Activated T-cell treated with anti-CD3 and anti-CD28 coated beads, Interleukin-2, amount 50 U/mL, for 1 hour (primary cell): ENCODE measurements at places on chromosomes 11 and 22.

DNA sequence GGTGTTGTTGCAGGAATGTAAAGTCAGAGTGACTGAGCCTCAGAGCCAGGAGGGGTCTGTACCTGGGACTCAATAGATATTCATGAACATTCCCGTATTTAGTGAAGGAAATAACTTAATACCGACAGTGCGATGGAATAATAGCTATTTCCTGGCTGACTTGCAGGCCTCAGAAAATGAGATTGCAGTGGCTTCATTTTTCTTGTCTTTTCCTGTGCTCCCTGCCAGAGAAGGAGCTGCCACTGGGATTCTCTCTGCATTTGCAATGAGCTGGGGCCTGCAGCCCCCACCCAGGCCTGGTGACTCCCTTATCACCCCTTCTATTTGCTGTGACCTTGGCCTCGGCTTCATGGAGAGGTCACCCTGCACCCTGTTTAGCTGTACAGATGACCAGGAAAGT lies 173.4 kb downstream of the MIAT start:
- DNase-seq = no peak

GRCh38 chr11:75268626-75269366 lies 28.2 kb downstream of the TPBGL start:
- DNase-seq = no peak

DNA sequence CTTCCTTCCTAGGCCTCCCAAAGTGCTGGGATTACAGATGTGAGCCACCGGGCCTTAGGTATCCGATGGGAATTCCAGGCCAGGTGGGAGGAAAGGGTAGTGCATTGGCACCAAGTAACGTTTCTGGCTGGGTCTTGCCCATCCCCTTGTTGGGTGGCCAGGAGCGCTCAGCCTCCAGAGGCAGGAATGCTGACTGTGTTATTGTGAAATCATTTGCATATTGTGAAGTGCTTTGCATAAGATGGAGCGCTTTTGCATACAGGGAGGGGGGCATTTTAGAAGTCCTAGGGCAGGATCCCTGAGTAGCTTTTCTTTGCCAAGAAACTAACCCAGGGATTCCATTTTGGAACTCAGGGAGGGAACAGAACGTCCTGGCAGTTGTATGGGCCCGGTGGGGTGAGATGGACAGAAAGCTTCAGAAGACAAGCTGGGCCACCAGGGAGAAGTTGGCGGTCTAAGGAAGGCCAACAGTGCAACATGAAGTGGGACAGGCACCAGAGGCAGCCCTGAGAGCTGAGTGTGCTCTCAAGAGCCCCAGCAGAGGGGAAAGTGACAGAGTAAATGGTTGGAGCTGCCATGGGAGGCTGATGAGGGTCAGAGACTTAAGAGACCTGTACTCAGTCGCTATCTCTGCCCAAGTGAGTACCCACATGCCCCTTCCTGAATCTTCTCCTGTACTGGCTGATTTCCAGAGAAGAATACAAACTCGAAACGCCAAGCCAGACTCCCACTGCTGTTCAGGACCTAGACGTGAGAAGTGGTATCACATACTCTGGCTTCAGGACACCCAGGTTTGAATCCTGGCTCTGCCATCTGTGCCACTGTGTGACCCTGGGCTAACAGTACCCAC lies 1.3 kb upstream of the SLC39A13 start:
- no peak for DNase-seq

- no peak for DNase-seq
These were observed 82.5 kb downstream of the ZNF280B start for GRCh38 chr22:22425783-22426624.

DNA sequence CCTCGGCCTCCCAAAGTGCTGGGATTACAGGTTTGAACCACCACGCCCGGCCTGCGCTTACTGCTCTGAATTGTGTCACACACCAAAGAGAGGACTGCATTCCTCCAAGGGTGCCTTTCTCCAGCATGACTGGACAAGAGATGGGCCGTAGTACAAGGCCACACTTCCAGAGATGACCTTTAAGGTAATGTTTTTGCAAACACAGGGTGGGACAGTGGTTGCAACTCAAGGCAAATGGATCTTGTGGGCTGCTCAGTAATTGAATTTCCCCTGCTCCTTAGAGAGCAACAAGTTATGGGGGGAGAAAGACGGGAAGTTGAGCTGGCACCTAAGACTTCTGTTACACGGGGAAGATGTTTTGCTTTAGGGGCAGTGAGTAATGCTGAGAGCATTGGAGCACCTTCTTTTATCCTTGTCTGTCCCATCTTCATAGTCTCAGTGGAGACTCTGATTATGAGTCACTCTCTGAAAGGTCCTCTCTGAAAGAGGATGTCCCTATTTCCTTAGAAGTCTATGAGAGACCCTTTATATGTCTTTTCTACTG lies 66.3 kb downstream of the C11orf91 start:
- DNase-seq = no peak

- DNase-seq = no peak
These were observed 680.9 kb upstream of the ANO5 start for GRCh38 chr11:21511835-21512440.

- DNase-seq = no peak
These were observed 34.9 kb downstream of the TBC1D22A start for GRCh38 chr22:46797355-46797754.

DNA sequence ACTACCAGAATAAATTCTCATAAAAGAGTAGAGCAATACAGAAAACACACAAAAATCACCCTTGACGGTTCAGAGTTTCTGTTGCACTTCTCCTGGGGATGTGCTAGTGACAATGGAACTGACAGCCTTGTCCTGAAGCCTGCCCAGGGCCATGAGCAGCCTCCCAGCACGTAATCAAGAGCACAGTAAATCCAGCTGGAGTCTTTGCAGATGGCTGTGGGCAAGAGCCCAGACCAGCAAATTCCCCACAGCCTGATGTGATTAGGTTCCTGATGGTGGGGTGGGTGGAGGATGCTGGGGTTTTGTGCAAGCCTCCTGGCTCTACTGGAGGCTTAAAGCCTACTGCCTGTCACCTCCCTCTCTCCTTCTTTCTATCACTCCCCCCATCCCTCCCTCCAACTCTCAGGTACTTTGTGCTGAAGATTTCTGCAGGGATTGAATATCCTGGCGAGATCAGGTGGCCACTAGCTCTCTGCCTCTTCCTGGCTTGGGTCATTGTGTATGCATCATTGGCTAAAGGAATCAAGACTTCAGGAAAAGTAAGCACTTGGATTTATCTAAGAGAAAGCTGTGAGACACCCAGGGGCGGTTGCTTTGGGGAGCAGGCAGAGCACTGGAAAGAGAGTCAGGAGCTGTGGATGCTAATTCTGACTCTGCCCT lies 18.1 kb downstream of the SLC6A5 start:
- DNase-seq = no peak

- DNase-seq = no peak
These were observed 914 bp upstream of the PRDM11 start for GRCh38 chr11:45145379-45146071.

DNA sequence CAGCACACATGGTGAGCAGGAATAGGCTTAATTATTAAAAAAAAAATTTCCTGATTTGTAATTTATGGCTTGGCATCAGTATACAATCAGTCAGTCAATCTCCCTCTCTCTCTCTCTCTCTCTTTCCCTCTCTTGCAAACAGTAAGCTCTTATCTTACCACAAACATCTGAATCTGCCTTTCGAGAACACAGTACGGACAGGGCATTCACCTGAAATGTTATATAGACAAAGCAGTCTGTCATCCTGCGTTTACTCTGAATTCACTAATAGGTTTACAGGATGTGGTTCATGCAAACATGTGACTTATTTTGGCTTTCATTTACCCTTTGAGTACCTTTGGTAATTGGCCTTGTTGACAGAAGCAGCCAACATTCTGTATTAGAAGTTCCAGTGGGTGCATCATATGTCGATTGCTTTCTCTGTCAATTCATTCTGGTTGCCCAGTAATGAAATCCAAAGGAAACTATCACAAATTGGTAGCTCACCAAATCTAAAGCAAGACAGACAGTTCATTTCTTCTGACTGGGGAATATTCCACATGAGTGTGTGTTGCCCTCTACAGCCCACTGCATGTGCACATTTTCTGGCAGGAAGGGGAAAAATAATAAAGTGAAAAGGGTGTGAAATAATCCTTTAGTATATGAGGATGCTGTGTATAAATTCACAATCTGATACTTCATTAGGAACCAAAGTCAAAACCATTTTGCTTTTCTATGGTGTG lies 1058.2 kb downstream of the LRRC4C start:
- no peak for DNase-seq

DNA sequence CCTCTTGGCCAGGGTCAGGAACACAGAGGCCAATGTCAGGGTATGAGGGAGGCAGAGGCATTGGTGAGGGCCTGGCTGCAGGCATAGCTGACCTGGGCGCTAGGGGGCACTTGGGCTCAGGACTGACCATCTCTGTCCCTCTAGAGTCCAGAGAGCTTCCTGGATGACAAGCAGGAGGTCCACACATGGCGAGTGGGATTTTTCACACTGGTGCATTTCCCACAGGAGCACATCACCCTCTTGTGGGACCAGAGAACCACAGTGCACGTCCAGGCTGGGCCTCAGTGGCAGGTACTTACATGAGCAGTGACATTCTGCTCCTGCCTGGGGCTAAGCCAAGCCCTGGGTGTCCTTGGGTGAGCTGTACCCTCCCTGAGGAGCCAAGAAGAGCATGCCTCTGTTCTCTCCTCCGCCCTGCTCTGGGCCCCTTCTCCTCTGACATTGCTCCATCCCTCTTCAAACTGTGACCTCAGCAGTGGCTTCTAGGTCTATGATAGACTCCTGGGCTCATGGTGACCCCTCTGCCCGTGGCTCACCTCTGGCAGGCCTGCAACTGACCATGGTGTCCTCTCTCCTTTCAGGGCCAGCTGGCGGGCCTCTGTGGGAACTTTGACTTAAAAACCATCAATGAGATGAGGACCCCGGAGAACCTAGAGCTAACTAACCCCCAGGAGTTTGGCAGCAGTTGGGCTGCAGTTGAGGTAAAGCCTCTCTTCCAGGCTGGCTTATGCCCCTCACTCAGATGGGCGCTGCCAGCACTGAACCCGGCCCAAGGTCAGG lies 46.6 kb downstream of the OTOG start:
- DNase-seq = no peak

- no peak for DNase-seq
These were observed 2.6 kb upstream of the CARD18 start for GRCh38 chr11:105142167-105142566.

GRCh38 chr11:93784935-93785360 lies 866 bp downstream of the MED17 start:
- DNase-seq = no peak

DNA sequence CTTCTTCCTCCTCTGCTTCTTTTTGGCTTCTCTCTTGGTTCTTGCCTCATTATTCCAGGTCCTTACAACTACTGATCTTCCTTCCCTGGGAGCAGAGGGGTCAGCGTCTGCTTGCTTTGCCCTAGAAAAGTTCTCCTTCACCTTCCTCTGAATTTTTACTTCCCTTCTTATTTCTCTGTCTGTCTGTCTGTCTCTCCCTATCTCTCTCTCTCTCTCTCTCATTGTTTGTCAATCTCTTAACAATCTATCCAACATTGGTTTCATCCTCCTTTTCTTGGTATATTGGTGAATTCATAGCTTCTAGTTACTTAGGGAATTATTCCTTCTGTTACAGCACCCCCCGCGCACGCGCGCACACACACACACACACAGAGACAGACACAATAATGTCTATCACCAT lies 559.1 kb downstream of the MN1 start:
- no peak for DNase-seq

GRCh38 chr22:27510024-27510423 lies 291.5 kb downstream of the MN1 start:
- DNase-seq = no peak

DNA sequence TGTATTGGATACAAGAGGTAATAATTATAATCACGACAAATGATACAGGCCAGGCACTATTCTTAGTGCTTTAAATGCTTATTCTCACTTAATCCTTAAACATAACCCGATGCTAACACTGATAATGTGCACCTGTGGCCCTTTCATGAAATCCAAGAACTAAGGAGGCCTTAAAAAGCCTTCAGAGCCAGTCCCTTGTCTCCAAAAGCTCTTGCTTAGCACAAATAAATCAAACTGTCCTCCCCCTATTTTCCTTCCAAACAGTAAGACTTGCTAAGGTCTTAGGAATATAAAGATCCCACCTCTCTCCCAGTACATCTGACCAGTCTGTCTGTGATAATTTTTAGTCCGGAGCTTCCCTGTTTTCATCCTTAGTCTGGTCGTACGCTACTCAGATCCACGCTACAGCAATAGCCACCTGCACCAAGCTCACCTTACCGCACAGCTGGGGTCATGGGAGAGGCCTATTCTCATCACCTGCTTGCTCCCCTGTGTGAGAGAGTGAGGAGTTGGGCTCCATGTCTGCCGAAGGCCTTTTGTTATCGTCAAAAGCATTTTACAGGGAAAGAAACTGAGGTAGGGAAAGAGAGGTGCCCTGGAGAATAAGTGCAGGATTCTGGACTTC lies 16.9 kb downstream of the FXYD6 start:
- DNase-seq = no peak

GRCh38 chr22:41446639-41447434 lies at the start of gene TOB2:
Gene TOB2, minus strand, starts transcription at chr22:41446801. Its CDS starts 9,456 bp downstream, at chr22:41437345.
- peak; percentile 98 for DNase-seq

GRCh38 chr22:27226666-27227065 lies 569.3 kb downstream of the MIAT start:
- DNase-seq = no peak

DNA sequence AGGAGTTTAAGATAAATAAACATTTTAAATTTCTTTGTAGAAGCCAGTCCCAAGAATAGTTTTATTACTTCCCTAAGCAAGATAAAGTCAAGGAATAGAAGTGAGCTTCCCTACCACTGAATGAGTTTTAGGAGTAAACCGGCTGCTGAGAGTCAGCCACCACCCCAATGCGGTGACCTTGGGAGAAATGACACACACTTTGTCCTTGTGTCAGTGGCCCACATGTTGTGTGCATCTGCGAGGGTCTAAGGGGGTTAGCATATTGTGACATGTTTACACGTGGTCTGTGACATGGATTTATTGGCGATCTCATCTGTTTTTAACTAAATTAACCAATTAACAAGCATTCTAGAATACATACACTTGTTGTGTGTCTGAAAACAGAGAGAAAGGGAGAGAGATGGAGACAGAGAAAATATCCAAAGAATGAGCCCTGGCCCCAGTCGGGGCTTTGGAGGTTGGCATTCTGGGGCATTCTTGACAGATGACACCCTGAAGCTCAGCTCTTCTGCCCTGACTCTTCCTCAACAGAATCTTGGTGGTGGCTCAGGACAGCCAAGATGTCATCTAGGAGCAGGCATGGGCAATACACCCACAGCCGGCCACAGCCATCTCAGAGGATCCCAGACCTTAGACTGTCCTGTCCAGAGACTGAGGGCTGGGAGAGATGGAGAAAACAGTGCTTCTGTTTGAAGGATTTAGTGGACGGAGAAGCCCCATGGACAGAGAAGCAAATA lies 29.7 kb upstream of the TMPRSS4 start:
- no peak for DNase-seq
